CD14-positive monocyte (primary cell): ENCODE measurements at places on chromosomes 1 and 21.
A peak's percentile ranks its signal among the peaks of the same experiment; 100 is the strongest.

GRCh38 chr1:84573481-84573966 is 716 bp downstream of the CTBS start:
- peak; percentile 21 for DNase-seq

GRCh38 chr1:55416164-55416842 is 201.1 kb upstream of the USP24 start:
- no peak for DNase-seq

GRCh38 chr1:67616394-67616985 is 68.5 kb upstream of the GADD45A start:
- no peak for DNase-seq

DNA sequence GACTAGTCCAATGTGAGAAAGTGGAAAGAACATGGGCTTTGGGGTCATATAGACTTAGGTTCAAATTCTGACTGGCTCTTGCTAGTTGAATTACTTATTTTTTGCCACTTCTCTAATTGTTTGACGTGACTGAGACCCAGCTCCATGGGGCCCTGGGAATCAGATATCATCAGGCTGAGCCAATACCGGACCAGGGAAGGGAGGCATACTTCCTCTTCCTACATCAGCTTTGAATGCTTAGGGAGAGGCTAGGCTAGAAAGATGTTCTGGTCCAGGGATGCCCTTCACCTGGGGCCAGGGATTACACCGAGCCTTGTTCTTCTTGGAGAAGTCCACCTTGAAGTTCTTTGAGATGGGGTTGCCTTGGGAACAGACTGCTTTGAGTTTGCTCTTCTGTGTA is 3.7 kb upstream of the NR1I3 start:
- peak; percentile 30 for DNase-seq
